ENCODE measurements at places on chromosomes 6 and 20.

GRCh38 chr20:63939061-63939935 lies 16.9 kb downstream of the UCKL1 start:
- DNase-seq, result no peak

- DNase-seq, result no peak
Measured at GRCh38 chr6:98384334-98384733, 450.0 kb upstream of the POU3F2 start.

DNA sequence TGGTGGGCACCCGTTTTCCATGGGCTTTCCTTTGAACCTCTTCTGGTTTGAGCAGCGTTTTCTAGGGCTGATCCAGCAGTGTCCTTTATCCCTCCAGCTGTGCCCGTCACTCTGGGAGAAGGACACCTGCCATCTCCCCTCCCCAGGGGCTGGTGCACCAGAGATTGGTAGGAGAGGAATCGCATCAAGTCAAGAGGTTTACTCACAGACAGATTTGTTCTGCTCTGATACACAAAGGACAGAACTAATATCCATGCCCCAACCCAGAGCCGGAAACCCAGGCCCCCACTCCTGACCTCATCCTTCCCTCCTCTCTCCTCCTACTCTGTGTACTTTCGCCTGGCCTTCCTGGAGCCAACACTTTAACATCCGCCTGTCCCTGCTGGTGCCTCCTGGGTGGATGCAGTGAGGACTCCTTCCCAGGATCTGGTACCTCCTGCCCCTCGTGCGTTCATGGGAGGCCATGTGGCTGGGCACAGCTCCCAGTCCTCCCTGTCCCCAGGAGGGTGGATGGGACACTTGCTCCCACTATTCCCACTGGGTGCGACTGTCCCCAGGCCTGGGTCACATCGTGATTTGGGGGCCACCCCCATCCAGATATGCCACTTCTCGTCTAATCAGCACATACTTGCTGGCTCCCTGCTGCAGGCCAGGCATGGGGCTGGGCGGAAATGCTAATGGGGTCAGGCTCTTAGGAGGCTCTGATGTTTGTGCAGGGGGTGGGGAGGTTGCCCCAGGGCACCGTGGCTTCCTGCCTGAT lies 286.3 kb downstream of the CDH4 start:
- no peak for DNase-seq

GRCh38 chr6:118740372-118740771 lies 89.0 kb upstream of the CEP85L start:
- DNase-seq, result no peak

- DNase-seq, result no peak
Measured at GRCh38 chr6:13531956-13532355, 42.4 kb upstream of the SIRT5 start.

DNA sequence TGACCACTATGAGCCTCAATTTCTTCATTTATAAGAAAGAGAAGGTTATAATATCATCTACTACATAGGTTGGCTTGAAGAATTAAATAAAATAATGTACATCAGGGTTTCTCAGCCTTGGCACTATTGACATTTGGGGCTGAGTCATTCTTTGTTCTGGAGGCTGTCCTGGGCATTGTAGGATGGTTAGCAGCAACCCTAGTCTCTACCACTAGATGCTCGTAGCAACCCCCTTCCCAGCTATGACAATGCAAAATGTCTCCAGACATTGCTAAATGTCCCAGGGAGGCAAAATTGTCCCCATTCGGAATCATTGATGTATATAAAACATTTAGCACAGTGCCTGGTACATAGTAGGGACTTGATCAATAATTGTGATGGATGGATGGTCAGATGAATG lies 152.1 kb downstream of the KHDC1L start:
- no peak for DNase-seq

GRCh38 chr6:82353848-82354247 lies 9.8 kb upstream of the TPBG start:
- no peak for DNase-seq

DNA sequence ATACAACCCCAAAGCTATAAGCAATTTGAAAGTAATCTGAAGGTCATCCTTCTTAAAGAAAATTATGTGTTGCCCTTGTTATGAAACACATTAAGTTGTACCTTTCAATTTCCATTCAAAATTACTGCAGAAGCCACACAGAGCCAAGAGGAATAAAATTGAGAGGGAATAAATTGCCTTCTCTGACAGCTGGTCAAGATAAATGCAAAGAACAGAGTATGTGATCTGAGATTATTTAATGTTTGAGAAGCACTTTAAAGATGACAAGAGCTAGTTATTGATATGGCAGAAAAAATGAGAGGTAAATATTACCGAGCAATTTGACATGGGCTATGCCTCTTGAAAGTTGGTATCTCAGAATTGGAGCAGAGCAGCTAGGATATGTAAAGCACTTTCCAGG lies 61.6 kb downstream of the TRDN start:
- no peak for DNase-seq

- no peak for DNase-seq
Measured at GRCh38 chr6:15505463-15505918, 157.3 kb downstream of the DTNBP1 start.

DNA sequence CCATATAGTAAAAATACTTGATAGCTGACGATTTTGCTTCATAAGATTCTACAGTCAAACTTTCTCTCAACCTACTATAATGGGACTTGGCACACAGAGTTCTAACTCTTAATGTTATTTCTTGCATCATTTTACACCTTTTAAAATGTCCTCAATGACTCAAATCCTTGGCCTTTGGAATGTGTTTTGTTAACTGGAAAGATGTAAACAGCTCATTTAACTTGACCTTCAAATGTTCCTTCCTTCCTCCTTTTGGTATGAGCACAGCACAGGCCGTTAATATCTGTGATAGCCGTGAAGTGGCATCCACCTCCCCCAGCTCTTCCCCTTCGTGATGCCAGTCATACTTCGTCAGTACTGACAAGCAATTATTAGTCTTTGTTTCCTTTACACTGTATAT lies 972.0 kb upstream of the CITED2 start:
- DNase-seq, result no peak

DNA sequence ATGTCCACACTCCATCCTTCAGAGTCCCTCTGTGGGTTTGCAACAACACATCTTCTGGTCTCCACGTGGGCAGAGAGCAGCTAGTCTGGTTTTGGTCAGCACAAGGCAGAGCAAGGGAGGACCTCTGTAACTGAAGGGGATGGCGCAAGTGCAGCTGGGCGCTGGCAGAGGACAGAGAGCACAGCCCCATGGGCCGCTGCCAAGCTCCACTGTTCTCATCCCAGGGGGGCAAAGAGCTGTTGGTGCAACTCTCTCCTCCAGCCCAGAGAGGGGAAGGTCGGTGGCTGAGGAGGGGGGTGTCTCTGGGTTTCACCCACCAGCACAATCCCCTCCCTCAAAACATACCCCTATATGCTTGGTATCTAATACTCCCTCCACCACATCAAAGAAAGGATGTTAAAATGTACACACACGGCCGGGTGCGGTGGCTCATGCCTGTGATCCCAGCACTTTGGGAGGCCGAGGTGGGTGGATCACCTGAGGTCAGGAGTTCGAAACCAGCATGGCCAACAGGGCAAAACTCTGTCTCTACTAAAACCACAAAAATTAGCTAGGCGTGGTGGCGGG lies 9.1 kb downstream of the ATP9A start:
- no peak for DNase-seq

DNA sequence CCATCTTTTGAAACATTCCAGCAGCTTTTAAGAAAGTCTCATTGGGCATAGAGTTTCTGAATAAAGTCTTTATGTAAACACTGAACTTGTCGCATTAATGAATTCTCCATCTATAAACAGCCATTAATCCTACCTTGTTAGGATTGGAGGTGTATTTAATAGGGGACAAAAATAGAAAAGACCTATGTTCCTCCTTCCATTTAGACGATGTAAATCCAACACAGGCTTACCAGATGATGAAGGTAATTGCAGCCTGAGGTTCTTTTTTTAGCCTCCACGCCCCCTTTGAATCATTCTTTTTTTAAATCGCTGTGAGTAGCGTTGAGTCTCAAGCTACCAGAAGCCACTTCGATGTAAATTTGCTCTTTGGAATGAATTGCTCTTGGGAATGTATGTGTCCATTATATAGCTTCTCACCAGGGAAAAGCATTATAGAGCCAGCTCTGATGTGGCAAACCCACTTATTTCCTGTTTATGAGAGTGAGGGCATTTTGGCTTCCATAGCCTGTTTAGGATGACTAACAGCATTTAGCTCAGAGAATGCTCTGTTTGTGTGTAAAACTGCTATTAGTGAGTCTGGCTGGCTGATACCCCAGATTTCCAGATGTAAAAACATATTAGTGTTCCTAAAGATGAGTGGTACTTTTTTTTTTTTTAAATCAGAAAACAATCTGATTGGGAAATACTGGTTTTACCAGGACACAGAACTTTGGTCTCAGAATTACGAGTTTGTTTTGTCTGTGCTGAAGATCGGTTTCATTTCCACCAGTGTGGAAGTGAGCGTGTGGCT lies 74.9 kb upstream of the CLDN20 start:
- no peak for DNase-seq

DNA sequence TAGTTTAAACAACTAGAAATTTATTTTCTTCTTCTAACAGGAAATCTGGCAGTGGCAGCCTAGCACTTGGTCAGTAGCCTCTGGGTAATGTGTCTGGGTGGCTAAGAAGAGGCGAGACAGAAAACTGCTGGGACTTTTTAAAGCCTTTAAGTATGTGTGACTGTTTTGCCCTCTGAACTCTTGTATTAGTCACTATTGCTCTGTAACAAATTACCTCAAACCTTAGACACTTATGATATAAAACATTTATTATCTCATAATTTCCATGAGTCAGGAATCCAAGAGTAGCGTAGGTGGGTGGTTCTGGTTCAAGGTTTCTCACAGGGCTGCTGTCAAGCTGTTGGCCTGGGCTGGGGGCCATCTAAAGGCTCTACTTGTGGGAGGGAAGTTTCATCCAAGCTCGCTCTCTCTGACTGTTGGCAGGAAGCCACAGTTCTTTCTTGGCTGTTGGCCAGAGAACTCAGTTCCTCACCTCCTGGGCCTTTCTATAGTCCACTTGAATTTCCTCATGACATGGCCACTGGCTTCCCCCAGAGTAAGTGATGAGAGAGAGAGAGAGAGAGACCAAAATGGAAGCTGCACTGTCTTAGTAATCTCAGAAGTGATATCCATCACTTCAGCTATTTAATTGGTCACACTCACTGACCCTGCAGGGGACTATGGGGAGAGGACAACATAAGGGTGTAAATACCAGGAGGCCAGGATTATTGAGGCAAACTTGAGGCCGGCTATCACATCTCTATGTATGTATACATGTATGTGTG lies 17.4 kb upstream of the TBC1D22B start:
- DNase-seq, result peak; percentile 88

GRCh38 chr20:46709459-46710152 lies at the start of gene SLC2A10:
Gene SLC2A10 (plus strand): TSS chr20:46709649. CDS start chr20:46709737, 88 bp downstream.
- DNase-seq, result peak; percentile 29

DNA sequence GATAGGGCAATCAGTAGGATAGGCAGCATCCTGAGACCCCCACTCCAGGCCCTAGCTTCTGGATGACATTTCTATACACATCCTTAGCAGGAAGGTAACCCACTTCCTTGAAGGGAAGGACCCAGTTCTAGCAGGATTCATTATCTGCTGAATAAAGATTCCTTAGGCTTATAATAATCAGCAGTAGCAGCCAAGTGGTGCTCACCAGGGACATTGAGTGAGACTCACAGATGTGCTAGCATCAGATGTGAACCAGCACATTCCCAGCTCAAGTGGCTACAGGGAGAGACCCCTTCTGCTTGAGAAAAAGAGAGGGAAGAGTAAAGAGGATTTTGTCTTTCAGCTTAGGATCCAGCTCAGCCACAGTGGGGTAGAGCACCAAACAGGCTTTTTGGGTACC lies 244.8 kb upstream of the UFL1 start:
- DNase-seq, result no peak

- DNase-seq, result no peak
Measured at GRCh38 chr6:28743271-28743789, 180.5 kb downstream of the TRIM27 start.

- DNase-seq, result no peak
Measured at GRCh38 chr20:35434085-35435005, 3.7 kb downstream of the GDF5 start.

DNA sequence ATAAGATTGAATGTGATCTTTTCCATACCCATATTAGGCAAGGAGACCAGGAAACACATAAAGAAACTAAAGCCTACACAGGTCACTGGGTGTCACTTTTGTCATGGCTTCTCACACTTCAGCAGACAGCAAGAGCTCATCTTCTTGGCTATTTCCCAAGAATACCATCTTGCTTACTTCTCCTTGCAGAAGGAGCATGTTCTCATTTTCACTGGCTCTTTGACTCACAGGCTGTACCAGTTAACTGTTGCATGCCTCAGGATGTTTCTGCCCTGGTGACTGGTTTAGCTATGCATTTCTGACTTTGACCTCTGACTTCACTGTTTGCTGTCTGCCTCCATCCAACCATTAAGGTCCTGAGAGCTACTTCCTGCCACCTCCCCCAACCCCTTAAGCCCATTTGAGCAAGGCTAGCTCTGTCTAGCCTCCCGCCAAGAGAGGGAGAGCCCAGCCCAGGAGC lies 40.3 kb upstream of the OGFRL1 start:
- DNase-seq, result no peak

DNA sequence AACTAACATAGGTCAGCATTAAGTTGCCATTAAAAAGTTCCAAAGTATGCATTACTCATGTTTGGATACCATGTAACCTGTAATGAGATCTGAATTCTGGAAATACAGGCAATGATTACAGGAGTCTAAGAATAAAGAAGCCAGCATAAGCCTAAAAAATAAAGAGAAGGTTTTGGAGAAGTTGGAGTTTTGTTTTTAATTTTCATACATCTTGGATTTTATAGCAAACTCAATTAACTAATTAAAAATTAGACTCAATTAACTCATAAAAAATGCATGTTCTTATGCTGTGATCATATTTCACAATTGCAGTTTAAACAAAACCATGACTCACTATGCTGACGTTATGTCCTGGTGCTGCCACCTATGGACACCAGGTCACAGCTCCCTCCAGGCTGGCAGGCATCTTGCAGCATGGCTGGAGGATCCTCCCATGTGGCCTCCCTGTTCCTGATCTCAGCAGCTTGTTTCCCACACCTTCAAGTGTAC lies 648.8 kb upstream of the AGPAT4 start:
- DNase-seq, result peak; percentile 27

GRCh38 chr6:34524971-34525370 lies 31.2 kb downstream of the SPDEF start:
- DNase-seq, result no peak

DNA sequence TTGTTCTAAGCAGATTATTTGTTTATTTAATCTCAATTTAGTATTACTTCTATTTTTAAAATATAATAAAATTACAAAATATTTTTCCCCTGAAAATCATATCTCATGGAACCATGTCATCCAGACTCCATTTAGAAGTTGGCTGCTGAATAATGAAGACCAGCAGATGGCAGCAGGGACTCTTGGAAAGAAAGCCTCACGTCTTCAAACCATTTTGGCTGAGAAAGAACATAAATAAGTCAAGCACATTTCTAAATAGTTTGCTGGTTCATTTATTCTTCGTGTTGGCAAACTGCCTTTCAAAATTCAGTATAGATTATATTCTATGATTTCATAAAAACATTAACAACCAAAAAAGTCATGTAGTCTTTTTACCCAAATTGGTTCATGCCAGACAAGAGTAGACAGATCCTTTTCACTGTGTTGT lies 71.7 kb downstream of the RCAN2 start:
- peak; percentile 35 for DNase-seq

GRCh38 chr20:40192529-40192928 lies 496.5 kb downstream of the MAFB start:
- no peak for DNase-seq

- no peak for DNase-seq
Measured at GRCh38 chr6:79861023-79861422, 86.3 kb downstream of the ELOVL4 start.

- DNase-seq, result no peak
Measured at GRCh38 chr20:11686195-11686594, 231.5 kb upstream of the BTBD3 start.
